Activated CD8-positive, alpha-beta memory T cell treated with anti-CD3 and anti-CD28 coated beads, Interleukin-2, amount 50 U/mL, for 48 hours (primary cell): ENCODE measurements at places on chromosomes 6 and 20.

GRCh38 chr20:11965602-11966001 lies 47.9 kb downstream of the BTBD3 start:
- no peak for DNase-seq

DNA sequence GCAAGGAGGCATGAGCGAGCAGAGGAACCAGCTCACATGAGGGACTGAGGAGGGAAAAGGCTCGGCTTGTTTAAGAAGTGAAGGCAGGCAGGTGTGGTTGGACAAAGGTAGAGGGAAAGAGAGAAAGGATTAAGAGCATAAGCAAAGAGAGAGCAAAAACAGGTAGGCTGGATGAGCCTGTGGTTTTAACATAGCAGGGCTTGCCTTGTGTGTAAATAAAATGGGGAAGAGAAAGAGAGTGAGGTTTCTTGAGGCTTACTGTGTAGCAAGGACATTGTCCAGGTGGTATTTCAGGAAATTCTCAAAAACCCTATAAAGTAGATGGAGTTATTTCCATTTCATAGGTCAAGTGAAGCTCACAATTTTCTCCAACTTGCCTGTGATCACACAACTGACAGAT lies 93.9 kb upstream of the HDAC2 start:
- DNase-seq = no peak

- DNase-seq = no peak
These were observed 85.7 kb upstream of the TAB2 start for GRCh38 chr6:149231778-149232177.

DNA sequence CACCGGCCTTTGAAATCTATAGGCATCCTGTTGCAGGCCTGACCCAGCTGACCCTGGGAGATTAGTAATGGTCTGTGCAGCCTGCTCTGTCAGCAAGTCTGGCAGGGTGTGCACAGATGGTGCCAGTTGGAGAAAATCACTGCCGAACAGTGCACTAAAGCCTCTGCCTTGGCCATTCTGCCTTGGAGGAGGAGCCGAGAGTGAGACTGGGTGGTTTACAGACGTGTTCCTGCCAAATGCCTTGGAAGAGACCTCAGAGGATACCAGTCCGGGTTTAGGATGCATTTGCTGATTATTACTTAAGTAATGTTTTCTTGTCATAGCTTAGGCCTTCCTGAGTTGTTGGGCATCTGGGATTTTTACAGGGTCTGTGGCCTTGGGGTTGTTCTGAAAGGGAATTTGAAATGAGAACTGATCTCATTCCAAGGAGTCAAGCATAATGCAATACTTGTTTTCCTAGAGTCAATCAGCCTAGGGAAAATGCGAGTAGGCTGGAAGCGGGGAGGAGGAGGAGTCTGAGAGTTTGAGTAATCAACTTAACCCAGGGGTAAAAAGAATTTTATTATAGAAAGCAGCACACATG lies 292.1 kb downstream of the SOX4 start:
- no peak for DNase-seq

GRCh38 chr20:59195316-59195993 lies 31.8 kb downstream of the ZNF831 start:
- peak; percentile 45 for DNase-seq

DNA sequence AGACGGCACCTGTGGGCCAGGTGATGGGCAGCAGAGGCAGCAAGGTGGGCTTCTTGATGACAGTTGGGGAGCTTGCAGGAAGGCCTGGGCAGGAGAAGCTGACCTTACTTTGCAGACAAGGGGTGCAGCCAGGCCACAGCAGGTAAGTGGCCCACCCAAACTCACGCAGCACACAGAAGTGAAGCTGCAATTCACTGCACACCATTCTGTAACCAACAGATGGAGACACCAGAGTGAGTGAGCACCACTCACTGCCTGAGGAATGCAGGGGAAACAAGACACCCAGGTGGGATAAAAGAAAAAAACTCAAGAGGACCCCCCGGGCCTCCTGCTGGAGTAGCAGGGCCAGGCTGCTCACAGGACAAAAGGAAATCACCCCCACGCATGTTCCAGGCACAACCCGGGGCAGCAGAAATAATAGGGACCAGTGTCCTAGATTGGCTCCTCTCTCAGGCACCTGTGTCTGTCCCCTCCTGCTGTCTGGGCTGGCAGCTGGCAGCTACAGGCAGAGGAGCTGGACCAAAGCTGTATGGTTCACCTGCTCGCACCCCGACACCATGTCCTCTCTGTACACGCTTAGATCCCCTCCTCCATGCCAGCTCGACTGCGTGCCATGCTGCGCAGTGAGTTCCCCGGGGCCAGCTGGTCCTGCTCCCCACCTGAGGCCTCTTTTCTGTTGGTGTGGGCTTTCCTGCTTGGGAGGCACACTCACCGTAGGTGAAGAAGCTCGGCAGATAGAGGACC lies 4.9 kb downstream of the MTCH1 start:
- no peak for DNase-seq

GRCh38 chr6:89482126-89482525 lies 49.2 kb downstream of the ANKRD6 start:
- no peak for DNase-seq
